ENCODE measurements at places on chromosomes 1 and 21.

- no peak for DNase-seq
Observed at GRCh38 chr1:63611231-63611630, 18.0 kb downstream of the PGM1 start.

DNA sequence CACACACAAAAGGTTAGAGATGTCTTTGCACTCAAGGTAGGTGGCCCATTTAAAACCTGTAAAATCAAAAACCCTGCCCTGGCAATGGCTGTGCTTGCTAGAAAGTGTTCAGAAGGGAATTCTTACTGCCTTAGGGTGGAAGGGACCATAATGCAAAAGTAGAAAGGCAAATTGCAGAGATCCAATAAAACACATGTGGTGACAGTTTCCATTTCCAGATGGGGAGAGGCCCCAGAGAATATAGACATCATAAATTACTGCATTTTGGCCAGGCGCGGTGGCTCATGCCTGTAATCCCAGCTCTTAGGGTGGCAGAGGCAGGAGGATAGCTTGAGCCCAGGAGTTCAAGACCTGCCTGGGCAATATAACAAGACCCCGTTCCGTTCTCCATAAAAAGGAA is 13.0 kb downstream of the FMO1 start:
- DNase-seq, result no peak

- peak; percentile 79 for DNase-seq
Observed at GRCh38 chr21:34983680-34984086, 65.4 kb downstream of the RUNX1 start.

DNA sequence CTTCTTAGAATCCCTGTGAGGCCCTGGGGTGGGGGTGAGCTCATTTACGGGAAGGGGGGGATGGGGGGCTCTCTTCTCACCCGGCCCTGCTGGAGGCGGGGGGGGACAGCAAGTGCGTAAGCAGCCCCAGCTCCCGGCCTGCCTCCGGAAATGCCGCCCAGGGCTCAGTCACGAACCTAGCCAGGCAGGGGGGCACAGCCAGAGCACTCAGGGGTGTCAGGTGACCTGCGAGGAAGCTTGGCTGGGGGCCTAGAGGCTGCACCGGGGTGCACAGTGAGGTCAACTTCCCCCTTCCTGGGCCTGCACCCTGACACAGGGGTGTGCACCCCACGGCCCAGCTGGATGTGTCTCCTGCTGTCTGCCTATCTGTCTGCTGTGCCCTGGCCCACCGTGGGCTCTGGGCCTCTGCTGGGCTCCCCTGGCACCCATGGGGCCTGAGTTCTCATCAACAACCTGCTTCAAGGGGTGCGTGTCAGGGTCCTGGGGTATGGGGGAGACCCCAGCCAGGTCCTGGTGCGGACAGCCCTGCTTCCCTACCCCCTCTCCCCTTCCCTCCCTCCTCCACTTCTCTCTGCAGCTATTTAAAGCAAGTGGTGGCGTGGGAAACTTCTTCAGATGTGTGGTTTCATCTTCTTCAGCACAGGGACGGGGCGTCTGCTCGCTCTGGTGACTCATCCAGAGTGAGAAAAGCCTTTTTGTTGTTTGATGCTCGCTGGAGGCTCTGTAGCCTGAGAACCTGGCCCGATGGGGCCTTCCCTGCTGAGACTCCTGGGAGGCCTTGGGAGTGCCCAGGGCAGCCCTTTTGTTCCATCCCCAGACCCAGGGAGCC is 92.5 kb upstream of the RUNX3 start:
- peak; percentile 91 for DNase-seq

DNA sequence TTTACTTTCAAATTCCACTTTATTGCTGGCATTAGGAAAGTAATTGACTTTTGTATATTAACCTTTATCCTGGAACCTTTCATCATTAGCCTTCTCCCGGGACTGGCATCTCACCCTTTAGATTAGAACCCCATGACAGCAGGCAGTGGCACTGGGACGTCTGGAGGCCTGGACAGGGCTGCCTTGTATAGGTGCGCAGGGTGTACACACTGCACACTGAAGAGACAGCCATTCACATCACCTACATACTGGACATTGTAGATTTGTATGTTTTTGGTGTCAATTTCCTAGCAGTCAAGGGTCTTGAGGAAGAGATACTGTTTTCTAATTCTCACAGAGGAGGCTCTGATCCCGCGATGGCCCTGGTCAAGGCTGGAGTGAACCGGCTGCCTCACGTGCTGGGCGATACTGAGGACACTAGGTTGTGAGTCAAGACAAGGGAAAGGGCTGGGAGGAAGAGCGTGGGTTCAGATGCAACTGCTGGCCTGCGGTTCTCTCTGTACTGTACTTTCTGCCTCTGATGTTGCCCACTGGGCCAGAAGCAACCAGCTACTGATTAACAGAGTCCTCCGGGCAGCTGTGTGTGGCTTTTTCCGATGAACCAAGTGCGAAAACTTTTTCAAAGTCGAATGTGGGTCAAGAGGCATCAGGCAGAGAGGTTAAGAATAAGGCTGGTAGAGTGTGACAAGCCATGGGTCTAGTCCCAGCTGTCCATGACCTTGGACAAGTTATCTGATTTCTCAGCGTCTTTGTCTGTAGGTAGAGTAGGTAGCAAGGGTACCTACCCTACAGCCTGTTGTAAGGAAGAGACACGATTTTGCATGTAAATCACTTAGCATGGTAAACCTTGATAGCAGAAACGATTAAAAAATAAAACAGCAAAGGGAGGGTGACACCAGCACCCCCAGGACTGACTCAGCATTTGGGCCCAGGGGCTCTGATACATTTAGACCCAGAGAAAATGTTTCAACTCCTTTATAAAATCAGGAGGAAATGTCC is 38.2 kb upstream of the SLC25A33 start:
- DNase-seq, result no peak

DNA sequence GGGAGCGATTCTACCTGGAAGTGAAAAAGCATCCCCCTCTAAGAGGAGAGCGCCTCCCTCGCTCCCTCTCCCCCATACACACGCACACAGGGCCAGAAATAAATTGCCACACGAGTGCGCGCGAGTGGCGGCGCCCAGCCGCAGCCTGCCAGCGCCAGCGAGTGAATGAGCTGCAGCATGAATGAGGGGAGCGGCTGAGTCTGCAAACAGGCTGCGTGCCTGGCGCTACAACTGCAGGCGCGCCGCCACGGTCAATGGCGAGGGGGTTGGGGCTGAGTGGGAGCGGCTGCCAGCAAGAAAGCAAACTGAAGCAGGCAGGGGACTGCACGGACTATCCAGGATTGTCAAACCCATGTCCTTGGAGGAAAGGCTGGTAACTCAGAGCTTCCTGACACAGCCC is 2.2 kb downstream of the CAMK1G start:
- no peak for DNase-seq

DNA sequence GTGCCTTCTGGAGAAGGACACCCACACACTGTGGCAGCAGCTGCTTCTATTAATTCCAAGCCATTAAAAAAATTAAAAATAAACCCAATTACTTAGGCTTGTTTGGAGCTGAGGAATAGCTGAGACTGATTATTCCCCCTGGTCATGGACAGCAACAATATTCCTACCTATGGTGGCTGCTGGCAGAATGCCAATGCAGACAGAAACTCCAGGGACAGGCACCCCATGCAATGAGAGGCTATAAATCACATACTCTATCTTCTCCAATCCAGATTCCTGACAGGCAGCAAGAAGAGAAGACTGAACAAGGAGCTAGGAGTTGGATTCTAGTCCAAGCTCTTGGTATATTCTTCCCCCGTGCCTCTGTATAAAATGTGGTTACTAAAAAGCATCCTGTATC is 275.4 kb upstream of the BEND5 start:
- no peak for DNase-seq

- DNase-seq, result no peak
Observed at GRCh38 chr1:10943991-10944730, 68.3 kb upstream of the TARDBP start.

DNA sequence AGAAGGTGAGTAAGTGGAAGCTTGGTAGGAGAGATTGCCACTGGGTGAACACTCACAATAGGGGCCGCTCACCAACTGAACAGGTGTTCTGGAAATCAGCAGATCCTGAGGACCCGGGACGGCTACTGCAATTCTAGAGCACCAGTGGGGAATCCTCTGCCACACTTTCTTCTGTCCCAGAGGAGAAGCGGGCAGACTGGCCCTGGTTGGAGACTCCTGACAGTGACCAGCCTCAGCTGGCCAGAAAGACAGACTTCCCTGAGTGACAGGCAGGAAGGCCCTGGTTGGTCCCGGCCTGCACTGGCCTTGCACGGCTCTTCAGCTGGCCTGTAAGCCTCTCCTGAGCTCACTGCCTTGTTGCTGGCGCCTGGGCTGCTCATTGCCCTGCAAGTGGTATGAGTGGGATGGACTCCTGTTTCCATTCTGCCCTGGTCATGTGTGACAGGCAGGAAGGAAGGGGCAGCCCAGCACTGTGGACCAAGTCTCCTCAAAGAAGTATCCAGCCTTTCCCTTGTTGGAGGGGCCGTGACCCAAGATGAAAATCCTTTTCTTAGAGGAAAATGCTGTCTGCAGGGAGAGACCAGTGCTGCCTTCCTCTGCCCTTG is 34.5 kb downstream of the MAN1C1 start:
- DNase-seq, result no peak

DNA sequence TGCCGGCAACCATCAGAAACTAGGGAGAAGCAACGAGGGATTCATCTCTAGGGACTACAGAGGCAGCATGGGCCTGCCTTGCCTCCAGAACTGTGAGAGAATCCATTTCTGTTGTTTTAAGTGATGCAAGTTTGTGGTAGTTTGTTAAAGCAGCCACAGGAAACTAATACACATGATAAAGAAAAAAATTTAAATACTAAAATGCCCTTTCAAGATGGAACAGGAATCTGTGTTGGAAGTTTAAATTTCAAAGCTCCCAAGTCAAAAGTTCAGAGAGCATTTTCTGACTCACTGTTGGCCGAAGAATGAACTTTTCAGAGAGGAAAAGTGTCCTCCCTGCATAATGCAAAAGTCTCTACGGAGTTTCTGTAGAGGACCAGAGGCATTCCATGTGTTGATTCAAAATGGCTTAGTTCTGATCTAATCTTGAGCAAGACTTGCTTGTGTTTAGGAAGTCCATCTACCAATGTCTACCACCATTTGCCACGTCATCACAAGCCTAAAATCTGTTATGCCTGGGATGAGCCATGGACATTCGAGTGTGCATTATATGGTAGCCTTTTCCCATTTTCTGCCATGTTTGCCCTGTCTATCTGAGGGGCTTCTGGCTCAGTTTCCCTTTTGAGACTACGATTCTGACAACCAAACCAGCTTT is 22.4 kb upstream of the ARHGAP29 start:
- no peak for DNase-seq

DNA sequence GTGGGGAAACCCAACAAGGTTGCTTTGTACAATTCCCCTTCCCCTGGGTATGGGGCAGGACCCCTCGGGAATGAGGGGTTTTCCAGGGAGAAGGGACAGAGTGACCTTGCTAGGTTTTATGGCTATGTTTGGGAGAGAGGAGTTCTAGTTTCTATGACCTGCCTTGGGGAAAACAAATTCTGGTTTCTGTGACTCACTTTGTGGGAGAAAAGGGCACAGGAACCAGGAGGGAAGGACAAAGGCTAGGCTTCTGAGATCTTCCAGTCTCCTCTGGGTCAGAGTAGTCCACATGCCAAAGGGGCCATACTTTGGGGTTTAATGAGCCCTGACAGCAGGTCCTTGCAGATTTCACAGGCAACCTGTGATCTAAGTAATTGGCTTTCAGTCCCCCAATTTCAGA is 5.5 kb upstream of the PTGER3 start:
- DNase-seq, result no peak

DNA sequence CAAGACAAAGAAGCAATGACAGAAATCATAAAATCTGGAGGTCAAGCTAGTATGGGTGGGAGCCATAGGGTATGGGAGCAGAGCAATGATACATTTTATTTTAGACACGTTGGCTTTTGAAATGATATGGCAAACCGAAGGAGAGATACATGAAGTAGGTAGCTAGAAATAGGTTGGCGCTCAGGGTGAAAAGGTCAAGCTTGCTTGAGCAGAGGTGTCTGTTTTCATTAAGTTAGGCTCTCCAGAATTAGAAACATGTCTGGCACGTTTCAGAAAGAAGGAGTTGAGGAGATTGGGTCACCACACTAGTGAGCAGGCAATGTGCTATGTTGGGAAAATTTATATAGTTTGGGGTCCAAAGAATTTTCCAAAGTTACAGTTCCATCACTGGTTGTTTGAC is 151.4 kb downstream of the AMY1C start:
- no peak for DNase-seq

DNA sequence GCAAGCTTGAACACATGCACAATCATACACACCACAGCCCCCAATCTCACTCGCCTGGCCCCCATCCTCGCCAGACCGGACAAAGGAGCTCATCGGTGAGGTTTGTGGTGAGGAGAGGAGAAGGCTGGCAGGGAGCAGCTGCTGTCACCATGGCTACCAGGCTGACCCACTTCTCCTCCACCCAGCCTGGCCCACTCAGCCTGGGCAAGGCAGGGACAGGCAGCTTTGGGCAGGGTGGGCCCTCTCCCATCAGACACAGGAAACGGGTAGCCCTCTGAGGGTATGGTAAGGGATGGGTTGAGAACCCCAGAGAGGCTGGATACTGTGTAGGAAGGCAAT is 15.9 kb downstream of the RIMS3 start:
- no peak for DNase-seq

GRCh38 chr1:1510912-1511532 is 940 bp upstream of the ATAD3A start:
- DNase-seq, result no peak

DNA sequence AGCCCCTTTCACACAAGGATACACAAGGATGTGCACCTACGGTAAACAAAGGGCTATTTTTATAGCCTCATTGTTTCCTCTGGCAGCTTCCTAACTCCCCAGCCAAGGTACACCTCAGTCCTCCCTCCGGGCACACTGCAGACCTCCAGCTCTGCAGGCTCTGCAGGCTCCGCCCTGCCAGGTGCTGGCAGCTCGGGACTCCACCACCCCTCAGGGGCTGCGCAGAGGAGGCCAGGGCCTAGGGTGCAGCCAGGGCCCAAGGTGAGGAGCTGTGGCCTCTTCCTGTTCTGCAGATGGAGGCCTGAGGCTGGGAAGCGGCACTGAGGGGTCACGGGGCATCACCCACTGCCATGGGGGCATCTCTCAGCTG is 19.8 kb upstream of the CLSTN1 start:
- no peak for DNase-seq

DNA sequence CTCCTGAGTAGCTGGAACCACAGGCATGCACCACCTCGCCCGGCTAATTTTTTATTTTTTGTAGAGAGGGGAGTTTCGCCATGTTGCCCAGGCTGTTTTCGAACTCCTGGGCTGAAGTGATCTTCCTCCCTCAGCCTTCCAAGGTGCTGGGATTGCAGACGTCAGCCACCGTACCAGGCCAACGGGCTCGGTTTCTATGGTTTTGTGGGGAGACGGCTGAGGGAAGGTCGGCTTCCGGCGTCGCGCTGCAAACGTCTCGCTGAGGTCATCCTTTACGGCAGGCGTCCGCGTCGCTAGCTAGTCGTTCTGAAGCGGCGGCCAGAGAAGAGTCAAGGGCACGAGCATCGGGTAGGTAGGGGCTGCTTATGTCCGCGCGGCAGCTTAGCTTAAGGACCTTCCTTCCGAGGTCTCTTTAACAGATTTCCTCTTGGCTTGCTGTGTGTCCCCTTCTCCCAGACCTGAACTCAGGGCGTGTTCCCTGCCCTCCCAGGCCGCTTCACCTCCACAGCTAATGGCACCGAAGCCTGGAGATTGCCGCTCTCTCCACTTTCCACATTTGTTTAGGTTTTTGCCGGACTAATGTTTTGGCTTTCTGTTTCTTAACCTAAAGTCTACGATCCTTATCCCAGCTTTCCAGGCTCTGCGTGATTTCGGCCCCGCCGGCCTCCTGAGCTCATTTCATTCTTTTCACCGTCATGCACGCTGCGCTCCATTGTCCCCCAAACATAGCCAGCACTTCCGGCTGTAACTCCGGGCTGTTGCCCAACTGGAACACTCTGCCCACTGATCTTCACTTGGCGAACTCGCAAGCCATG is at the start of gene NDUFS5:
Gene NDUFS5 (plus strand): TSS at position 300 of the 815 bp plus-strand sequence. CDS start 2,375 bp downstream, outside the sequence.
- peak; percentile 85 for DNase-seq

All from stimulated activated CD4-positive, alpha-beta T cell treated with anti-CD3 and anti-CD28 coated beads, Interleukin-4, amount 100 ng/mL, for 24 hours (primary cell).